ENCODE measurements at places on chromosomes 4 and X.
A peak's percentile ranks its signal among the peaks of the same experiment; 100 is the strongest.

- DNase-seq: peak; percentile 25
Observed at GRCh38 chrX:119605464-119606279, 552 bp downstream of the NKRF start.

- no peak for DNase-seq
Observed at GRCh38 chrX:21885568-21885967, 29.8 kb downstream of the YY2 start.

GRCh38 chr4:147590249-147590920 is 26.8 kb upstream of the TMEM184C start:
- peak; percentile 15 for DNase-seq

DNA sequence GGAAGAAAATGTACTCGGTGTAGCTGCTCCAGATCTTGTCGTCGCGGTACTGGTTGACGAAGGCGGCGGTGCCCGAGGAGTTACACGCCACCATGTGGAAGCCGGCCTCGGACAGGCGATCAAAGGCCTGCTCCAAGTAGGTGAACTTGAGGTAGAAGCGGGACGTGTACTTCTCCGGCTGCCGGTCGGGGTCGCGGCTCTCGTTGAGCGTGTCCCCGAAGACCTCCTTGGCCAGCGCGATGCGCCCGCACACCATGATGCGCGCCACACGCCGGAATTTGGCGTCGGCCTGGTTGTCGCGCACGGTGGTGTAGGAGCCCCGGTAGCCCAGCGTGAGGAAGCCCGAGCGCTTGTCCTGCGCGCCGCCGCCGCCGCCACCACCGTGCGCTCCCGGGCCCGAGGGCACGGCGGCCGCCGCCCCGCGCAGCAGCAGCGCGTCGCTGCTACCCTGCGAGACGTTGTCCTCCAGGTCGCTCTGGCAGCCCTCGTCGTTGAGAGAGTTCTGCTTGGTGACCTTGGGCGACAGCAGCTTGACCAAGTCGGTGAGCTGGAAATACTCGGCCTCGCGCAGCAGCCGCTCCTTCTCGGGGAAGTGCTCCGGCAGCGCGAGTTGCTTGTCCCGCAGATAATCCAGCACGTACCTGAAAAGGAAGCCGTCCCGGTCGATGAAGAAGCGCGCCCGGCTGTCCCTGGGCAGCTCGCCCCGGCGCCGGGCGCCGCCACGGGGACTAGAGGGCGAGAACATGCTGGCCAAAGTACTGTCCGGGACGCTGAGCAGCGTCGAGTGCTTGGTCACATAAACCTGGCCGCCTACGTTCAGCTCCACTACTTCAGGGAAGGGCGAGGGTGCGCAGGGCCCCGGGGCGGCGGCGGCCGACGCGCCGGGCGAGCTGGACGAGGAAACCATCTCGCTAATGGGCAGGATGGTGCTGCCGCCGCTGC is 775 bp downstream of the KCTD8 start:
- DNase-seq: peak; percentile 12

DNA sequence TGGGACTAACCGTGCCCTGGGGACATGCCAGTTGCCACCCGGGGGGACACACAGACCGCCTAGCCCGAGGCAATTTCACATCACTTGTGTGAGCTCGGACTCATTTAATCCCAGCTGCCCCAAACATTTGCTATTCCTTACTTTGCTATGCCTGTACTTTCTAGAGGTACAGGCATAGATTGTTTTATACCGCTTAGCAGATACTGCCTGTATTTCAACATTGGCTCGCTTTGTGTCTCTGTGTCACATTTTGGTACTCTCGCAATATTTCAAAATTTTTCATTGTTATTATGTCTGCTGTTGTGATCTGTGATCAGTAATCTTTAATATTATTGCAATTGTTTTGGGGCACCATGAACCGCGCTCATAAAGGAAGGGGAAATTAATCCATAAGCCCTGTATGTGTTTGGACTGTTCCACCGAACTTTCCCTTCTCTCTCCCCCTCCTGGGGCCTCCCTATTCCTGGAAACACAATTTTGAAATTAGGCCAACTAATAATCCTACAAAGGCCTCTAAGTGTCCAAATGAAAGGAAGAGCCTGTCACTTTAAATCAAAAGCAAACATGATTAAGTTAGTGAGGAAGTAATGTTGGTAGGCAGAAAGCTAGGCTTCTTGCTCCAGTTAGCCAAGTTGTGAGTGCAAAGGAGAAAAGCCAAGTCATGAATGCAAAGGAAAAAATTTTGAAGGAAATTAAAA is 568 bp upstream of the CASP6 start:
- DNase-seq: no peak

DNA sequence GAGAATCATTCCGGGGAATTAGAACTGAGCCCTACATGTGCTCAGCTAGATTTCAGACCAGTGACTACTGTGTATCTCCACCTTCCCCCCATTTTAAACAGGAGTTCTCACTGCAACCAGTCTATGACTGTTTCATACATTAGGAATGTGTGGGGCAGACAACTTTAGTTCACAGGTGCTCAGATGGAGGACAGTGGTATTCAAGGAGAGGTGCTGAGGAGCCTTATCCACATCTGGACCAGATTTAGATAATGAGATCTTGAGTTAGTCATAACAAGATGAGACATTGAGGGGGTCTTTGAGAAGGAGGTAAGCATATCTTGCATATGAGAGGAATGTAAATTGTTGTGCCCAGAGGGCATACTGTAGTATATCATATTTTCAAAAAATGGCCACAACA is 32.8 kb upstream of the RELL1 start:
- DNase-seq: no peak

DNA sequence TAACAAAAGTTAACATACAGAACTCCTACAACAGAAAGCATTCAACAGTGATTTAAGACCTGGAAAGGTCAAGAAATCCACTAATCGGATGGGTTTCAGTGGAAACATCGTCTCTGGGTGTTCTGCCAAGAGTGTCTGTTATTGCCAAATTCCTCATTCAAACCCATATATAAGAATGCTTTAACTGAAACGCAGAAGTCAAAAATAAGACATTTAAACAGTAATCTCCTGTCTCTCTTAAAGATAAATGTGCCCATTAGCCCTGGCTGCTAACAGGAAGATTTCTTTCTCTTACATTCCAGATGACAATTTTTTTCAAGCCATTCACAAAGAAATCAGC is 31.5 kb downstream of the DCTD start:
- no peak for DNase-seq

DNA sequence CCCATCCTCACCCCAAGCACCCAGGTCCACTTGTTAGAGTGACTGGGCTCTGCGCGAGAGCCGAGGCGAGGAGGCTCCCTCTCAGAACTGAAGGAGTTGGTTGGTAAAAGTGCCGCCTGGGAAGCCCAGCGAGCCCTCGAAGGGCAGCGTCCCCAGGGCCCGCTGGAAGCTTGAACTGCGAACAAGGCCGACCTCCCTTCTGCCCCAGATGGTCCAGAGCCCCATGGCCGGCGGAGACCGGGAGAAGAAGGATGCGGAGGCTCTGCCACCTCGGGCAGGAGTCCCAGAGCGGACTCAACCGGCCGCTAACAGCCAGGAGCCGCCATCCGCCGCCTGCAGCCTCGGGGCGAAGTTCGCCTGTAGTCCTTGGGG is 116.3 kb upstream of the TEX13C start:
- no peak for DNase-seq

DNA sequence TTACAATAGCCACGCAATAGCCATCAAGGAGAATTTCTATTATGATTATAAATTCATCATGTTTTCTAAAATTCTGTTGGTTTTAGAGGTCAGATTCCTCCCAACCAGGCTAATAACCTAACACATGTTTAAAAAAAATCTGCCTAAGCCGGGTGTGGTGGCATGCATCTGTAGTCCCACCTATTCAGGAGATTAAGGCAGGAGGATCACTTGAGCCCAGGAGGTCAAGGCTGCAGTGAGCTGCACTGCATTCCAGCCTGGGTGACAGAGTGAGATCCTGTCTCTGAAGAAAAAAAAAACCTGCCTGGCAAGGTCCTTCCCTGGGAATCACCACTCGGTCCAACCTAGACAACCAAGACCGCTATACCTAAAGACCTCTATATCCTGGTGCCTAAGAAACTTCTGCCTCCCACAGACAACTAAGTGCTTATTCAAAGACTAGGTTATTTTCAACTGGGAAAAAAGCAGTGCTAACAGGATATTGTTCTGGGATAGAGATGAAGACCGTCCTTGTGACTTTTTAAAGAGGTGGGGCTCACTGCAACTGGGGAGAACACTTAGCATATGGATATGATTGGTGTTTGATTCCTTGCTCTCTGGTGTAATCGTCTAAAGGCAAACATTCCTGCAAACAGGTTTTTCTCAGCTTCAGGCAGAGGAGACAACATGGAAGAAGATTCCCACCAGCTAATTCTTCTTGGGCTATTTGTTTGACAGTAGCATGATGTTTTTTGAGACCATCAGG is 18.2 kb downstream of the ATP1B4 start:
- DNase-seq: no peak

DNA sequence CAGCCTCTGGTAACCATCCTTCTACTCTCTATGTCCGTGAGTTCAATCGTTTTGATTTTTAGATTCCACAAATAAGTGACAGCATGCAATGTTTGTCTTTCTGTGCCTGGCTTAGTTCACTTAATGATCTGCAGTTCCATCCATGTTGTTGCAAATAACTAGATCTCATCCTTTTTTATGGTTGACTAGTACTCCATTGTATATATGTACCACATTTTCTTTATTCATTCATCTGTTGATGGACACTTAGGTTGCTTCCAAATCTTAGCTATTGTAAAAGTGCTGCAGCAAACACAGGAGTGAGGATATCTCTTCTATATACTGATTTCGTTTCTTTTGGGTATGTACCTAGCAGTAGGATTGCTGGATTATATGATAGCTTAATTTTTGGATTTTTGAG is 140.9 kb downstream of the MID1 start:
- no peak for DNase-seq

- DNase-seq: no peak
Observed at GRCh38 chr4:189202869-189203271, 737.8 kb upstream of the FRG1 start.

- no peak for DNase-seq
Observed at GRCh38 chr4:3612281-3612680, 80.1 kb upstream of the LRPAP1 start.

DNA sequence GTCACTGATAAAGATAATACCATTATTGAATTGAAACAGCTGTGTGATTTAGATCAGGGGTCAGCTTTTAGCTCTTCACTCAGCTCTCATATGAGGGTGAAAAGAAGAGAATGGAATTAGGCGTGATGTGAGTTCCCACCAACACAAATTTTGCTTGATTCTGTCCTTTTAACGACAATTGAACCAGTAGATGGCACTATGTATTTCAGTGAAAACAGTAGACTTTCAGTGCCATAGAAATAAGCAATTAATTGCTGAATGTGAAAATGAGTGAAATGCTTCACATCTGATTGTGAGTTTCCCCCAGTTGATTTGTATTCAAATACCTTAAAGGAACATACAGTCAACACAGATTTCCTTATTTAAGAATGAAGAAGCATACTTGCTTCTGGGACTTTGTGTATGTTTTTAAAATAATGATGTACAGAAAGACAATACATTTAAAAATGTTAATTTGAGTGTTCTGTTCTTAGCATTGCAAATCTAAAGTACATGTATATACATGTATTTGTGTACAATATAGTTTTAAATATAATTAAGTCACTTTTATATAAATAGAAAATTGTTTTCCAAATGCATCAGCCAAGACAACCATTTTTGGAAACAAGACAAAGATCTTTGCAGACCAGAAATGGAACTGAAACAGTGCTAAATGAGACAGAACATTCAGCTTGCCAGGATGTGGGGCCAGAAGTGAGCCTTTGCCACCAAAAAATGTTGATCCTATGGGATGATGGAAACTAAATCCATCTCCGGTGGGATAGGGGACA is 178.8 kb downstream of the SNCA start:
- peak; percentile 63 for DNase-seq

- no peak for DNase-seq
Observed at GRCh38 chr4:151721466-151721865, 39.3 kb downstream of the GATB start.

- no peak for DNase-seq
Observed at GRCh38 chr4:1154126-1154522, 18.3 kb downstream of the SPON2 start.

DNA sequence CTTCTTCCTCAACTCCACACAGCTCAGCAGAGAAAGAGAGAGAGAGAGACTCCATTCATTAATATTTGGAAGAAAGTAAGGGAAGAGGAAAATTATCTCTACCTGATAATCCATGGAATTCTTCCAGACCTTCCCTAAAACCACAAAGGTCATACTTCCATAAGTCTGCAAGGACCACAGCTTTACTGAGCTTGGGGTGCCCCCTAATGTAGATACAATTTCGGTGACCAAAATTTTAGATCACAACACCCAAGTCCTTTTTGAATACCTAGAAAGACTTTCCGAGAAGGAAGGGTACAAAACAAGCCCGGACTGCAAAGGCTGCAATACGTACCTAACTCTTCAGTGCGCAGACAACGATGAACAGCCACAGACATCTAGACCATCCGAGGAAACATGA is 523.9 kb downstream of the GLUD2 start:
- DNase-seq: no peak

GRCh38 chr4:66052426-66052825 is 382.1 kb upstream of the EPHA5 start:
- DNase-seq: no peak

GRCh38 chr4:131531087-131531486 is 1618.0 kb upstream of the PCDH10 start:
- DNase-seq: no peak

DNA sequence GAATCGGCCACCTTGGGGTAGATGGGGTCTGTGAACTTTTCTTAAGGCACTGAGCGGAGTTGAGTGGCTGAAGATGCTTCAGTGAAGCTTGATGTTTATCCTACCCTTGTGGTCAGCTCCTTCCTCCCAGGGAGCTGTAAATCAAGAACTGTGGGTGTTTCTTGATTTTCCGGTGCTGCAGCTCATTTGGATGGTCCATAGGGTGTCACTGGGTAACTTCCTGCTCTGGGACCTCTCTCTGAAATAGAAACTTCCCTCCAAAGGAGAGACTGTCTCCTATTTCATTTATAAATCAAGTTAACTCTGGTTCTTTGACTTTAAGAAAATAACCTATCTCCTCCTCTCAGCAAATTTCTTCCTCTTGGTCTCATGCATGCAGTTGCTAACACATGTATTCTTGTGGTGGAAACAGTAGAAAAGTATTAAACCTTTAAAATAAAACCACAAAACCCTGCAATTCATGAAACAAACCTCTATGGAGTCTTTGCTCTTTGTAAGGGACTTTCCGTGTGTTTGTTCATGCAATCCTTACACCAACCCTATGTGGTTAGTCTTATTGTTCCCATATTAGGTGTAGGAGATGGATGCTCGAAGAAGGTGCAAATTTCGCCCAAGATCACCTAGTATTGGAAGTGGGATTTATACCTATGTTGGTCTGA is 110.3 kb downstream of the SHROOM3 start:
- DNase-seq: no peak

GRCh38 chr4:105430811-105431210 is 43.1 kb downstream of the PPA2 start:
- no peak for DNase-seq

GRCh38 chr4:52837716-52838558 is 24.2 kb upstream of the RASL11B start:
- DNase-seq: no peak

- no peak for DNase-seq
Observed at GRCh38 chr4:154414796-154415195, 76.8 kb downstream of the DCHS2 start.

- DNase-seq: no peak
Observed at GRCh38 chr4:14994242-14994641, 8.0 kb upstream of the CPEB2 start.

GRCh38 chr4:8112036-8112576 is 46.5 kb downstream of the ABLIM2 start:
- peak; percentile 52 for DNase-seq

- DNase-seq: no peak
Observed at GRCh38 chrX:24147165-24147564, 2.4 kb upstream of the ZFX start.

- no peak for DNase-seq
Observed at GRCh38 chrX:725971-726370, 95.4 kb downstream of the SHOX start.
